ENCODE measurements at places on chromosomes 2 and 18.

DNA sequence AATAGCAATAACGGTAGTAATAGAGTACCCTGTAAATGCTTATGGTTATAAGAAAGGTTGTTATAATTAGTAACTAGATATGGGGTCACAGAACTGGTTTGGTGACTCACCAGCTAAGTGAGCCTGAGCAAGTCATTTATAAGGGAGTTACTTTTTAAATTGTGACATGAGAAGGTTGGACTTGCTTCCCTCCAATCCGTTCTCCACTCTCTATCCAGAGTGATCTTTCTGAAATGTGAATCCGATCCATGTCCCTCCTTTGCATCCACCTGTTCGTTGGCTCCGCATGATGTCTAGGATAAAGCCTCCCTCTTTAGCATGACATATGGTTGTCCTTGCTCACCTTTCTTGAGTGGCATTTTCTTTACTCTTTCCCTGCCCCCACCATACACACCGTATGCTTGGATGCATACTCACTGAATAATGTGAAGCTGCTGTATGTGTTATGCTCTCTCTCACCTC, 83.1 kb downstream of the CDC42EP3 start:
- peak; percentile 84 for DNase-seq

GRCh38 chr2:12066986-12067385, 320.6 kb downstream of the LPIN1 start:
- DNase-seq, result no peak

DNA sequence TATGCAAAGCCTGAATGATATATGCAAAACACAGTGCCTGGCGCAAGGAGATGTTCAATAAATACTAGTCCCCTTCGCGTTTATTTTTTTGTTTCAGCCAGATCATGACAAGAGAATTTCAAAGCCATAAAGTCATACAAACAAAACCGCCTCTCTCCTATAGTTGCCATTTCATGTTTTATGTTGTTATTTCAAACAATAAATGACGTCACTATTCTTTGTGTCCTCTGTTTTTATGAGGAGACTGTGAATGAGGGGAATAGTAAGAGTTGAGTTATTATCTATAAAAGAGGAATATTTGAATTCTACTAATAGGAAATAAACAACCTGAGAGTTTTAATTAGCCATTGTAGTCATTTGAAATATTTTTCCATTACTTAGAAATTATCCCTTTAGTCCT, 464.5 kb downstream of the THSD7B start:
- DNase-seq, result no peak

DNA sequence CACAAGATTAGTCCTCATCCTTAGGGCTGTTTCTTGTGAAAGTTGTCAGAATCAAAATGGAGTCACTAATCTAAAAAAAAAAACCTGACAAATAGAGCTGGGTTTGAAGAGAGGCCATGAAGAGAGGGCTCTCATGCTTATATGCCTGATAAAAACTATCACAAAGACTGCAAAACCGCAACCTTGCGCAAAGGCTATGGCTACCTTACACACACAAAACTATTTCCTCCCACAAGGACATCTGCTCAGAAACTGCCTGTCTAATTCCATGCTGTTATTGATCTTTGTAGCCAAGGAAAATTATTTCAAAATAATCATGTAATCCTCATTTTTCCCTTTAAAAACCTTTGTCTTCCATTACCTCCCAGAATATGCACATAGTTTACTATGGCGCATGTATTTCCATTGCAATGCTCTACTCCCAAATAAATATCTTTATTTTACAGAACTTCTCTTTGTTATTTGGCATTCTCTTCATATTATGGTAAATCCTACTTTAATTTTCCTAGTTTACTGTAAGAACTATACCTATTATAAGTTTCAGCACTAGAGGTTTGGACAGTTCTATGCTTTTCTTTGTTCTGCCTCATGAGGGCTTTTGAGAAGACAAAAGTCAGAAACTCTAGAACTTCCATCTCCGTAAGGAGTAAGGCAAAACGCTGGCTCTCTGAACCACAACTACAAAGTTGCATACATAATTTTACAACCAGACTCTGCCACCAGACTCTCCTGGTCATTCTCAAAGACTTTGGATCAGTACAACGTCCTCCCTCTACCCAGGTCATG, 9.6 kb upstream of the DPYSL5 start:
- DNase-seq, result no peak

- no peak for DNase-seq
Observed at GRCh38 chr2:159855557-159856061, 57.6 kb upstream of the CD302 start.
